Iris pigment epithelial cell (primary cell): ENCODE measurements at places on chromosomes 4 and X.

- DNase-seq, result no peak
Measured at GRCh38 chrX:9295551-9295950, 169.3 kb upstream of the TBL1X start.

DNA sequence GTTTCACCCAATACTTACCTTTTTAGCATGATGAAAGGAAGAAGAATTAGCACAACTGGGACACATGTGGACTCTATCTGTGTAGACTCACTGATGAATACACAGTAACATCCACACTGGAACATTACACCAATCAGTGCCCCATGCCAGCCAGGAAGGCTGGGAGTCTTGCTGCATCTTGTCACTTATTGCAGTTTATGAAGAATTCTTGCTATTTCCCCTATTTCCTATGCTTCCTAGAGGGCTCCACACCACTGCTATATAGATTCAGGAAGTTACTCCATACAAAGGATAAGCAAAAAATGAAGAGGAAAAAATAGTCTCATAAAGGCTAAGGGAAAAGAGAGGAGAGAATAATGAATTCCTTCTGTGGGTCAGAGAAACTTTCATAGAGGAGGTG is 201.0 kb downstream of the CAMK2D start:
- peak; percentile 29 for DNase-seq

DNA sequence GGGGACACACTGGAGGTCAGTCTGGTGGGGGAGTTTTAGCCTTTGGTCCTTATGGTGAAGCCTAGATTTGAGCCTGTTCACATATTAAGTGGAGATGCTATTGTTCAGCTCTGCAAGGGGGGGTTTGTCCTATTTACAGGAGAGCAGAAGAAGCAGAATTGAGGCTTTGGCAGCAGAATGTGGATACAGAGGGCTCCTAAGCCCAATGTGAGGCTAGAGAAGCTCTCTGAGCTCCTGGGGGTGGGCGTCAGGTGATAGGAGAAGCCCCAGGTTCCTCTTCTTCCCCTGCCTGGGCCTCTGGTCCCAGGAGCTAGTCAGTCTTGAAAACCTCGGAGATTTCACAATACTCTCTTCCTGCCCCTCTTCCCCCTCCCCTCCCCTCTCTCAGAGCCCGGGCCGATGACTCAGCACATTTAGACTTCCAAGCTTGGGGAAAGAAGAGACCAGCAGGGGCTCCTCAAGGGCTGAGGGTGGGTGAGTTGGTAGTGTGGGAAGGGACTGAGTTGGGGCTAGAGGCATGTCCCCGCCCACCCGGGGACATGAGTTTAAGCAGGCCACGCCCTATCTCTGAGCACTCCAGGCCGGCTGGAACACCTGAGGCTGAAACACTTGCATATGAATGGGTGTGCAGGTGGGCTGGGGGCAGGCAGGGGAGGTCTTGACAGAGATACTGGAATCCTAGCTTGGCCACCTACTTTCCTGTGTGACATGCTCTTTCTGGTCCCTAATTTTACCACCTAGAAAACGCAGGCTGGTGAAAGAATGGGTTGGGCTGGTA is 3.4 kb downstream of the TFE3 start:
- peak; percentile 93 for DNase-seq

DNA sequence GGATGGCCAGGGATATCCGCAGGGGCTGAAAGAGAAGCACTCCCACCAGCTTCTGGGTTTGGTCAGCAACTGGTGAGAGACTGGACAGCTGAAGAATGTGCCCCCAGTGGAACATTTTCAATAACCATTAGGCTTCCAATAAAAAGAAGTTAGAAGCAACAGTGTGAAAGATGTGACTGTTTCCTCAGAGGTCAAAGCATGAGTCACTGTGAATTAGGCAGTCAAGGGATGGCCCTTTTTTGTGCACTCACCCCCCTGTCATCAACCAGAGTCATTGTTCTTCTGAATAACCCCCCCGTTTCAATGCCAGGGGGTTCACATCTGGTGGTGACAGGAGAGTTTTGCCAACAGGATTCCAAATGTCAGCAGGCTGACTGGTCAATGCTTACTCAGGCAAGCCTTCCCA is 74.6 kb upstream of the SH3RF1 start:
- DNase-seq, result peak; percentile 20

DNA sequence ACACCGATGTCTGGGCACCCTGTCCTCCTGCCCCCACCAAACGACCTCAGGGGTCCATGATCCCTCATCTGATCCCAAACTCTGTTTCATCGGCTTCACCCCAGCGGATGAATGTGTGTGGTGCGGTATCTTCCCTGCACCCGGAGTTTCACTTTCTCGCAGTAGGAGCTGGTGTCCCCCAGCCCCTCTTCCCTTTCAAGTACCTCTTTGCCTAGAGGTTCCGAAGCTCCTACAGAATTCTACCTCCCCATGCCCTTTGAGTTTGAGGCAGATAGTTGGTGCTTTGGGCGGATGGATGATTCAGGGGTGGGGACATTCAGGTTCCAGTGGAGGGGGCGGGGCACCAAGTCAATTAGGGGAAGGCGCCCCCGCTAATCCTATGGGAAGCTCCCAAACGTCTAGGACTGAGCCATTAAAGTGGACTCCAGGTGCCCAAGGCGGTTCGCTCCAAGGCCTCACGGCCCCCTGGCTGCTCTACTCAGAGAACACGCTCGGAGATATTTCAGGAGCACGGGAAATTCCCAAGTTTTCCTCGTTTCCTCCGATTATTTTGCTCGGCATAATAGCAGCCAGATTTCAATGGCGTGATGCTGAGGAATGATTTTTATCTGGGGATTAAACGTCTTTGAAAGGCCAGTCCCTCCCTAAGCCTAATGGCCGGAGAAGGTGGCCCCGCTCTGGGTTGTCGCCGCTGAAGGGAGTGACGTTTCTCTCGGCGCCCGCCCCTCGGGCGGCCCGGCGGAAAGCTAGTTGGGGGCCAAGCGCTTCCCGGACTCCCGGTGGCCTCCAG is 1.3 kb downstream of the MSX1 start:
- DNase-seq, result peak; percentile 52

DNA sequence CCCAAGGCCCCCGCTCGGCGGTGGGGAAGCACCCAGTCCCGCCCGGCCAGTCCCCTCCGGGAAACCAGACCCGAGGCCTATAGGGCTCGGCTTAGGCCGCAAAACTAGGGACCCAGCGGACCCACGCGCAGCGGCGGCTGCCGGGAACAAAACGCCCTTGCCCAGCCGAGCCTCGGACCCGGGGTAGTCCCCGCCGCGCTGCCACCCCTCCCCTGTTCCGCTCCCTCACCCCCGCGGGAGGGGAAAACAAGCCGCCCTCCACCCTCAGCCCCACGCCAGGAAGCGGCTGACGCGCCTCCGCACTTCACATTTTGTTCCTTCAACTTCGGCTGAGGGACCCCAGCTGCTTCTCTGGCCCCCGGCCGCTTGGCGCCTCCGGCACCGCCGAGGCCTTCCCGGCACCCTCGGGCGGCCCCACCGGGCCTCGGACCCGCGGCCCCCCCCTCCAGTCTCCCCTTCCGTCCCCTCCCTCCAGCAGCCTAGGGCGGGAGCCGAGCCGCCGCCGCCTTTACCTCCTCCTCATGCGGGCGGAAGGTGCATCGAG is 694 bp downstream of the PDS5A start:
- peak; percentile 23 for DNase-seq

DNA sequence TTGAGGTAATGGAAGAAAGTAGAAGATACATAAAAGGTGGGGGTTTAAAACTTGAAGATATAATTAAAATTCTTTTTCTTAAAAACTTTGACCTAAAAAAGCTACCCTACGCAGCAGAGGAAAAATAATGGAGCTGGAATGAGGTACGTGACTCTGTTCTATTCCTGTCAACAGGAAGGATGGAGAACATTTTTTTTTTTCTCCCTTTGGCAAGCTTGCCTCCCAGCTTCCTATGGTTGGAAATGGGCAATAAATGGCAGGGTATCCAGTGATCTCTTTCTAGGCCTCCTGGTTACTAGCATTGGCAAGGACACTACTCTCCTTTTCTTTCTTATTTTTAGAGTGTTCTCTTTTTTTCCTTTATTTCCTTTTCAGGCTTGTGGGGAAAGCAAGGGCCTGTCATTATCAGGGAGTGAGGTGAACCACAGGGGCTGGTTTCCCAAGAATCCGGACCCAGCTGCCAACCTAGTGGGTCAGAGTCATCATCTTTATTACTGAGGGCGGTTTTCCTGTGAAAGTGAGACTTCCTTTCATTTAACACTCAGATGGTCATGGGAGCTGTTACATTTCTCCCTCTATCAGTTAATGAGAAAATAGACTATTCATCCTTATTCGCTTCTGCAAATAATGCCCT is 224.6 kb downstream of the SPRY1 start:
- DNase-seq, result peak; percentile 22

GRCh38 chr4:80360084-80360483 is 24.6 kb downstream of the CFAP299 start:
- DNase-seq, result no peak

DNA sequence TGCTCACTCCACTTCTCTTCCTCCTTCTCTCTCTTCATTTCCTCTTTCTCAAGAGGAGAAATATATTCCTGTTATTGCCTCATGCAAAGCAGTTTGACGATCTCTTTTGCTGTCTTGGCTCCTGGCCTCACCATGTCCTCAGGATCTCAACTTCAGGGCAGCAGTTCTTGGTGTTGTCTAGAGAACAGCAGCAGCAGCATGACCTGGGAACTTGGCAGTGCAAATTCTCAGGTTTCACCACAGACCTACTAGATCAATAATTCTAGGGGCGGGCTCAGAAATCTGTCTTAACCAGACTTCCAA is 193.4 kb upstream of the EDNRA start:
- peak; percentile 37 for DNase-seq

- no peak for DNase-seq
Measured at GRCh38 chr4:152618971-152619370, 60.8 kb downstream of the TMEM154 start.
